LHCN-M2 (cell line): ENCODE measurements at places on chromosomes 1 and 21. TPM values are rescaled to one million over a fixed set of nuclear protein-coding genes. Genes with fewer than 3 reads are reported as not detected.

GRCh38 chr1:17966341-17966740 lies 141.3 kb upstream of the IGSF21 start:
- DNase-seq: no peak

DNA sequence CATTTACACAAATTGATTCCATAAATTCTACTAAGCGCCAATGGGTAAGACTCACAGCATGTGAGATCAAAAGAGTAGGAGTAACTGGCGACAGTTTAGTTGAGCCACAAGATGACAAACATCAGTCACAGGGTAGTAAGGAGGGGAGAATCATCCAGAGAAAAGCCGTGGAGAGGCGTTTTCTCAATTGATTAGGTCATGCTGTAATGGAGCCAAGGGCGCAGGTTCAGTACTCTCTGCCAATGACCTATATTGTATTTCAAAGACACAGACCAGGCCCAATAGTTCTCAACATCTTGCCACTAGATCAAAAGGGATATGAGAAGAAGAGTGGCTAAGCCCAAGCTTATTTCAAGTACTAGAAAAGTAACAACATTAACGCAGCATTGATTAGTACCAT lies 467.5 kb downstream of the SMYD3 start:
- DNase-seq: no peak

DNA sequence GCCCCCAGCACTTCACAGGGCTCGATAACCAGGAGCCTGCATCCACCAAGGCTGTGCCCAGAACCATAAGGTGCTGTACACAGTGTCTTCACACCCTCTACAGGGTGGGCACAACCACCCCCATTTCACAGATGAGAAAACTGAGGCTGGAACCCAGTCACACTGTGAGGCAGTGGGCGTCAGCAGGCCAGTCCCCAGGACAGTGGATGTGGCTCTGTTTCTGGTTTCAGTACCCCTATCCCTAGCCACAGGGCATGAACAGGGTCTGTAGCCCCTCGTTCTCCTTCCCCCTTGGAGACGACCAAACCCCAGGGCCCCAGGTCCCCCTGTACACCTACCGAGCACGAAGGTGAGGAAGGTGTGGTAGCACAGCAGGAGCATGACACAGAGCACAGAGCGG lies 27.6 kb downstream of the TTC39A start:
- DNase-seq: no peak

DNA sequence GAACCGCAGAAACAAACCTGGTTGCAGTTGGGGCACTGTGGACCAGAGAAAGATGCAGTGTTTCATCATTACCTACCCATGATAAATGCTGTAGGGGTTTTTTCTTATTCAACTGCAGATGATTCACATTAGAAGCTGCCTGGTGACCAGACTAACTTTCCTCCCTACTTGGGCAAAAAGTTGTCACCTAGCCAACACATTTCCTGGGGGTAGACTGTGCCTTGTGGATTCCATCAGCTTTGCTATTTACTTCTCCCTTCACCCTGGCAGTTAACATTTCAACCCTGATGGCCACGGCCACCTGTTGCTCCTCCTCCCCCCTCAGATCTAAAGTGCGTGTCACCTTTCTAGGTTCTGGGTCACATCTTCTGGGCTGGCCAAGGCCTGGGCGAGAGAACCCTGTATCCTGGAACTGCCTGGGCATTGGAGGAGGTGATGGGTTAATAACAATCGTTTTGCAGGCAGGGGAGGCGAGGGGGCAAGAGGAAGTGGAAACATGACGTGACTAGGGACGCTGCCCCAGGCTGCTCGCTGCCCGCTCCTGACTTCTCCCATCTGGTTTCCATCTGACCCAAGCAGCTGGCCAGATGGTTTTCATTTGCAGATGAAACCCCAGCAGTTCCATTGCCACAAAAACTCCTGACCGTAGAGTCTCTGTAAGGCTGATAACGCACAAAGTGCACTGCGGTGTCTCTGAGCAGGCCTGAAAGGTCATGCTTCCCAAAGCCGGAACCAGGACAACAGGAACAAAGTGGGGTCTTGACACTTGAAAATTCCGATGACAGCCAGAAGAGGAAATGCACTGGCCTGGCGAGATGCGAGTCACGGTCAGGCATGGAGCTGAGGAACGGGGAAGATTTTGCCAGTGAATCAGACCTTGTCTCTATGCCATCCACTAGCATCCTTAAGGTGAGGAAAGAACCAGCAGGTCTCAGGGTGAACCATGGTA lies 36.6 kb downstream of the CAPZB start:
- DNase-seq: peak; percentile 85

DNA sequence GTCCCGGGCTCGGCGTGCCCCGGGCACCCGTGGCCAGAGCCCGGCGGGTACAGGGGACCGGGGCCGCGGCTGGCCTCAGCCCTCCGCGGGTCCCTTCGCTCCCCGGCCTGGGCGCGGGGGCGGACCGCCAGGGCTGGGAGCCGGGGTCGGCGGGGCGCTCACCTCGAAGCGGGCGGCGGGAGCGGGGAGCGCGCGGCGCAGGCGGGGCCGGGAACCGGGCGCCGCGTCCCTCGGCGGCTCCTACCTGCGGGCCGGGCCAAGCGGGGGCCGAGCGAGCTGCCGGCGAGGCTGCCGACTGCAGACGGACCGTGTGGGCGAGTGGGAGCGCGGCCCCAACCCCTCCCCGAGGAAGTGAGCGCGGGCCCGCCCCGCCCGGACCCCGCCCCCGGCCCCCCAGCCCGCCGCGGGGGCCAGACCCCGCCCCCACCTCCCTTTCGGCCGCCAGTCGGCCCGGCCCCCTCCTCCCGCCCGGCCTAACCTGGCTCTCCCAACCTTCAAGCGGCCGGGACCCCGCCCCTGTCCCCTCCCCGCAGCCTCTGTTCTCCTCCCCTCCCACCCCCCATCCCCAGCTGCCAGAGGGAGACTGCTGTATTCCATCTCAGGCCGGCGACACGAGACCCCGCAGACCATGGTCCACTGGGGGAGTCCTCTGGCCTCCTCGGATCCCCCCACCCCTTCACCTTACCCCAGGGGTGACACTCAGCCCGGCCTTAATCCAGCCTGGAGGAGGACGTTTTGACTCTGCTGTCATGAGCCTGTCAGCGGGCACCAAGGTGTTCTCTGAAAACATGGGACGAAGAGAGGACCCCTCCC lies at the start of gene FHL3:
TSS of gene FHL3 (minus strand) at position 320 of the 813 bp plus-strand sequence. CDS start 6,102 bp downstream, outside the sequence.
- no peak for DNase-seq

Gene SDE2
- total RNA-seq: 19.7 and 21.5 TPM in 2 replicates

Gene FLG2
- not detected in 2 replicates for total RNA-seq
